Renal cortex interstitium (tissue), 15 donors: ENCODE measurements at places on chromosomes 16 and 17. TPM values are rescaled to one million over a fixed set of nuclear protein-coding genes. Genes with fewer than 3 reads are reported as not detected.

Gene ACE
- polyA plus RNA-seq: 20.3 TPM

Gene SRCIN1
- 6.9 TPM for polyA plus RNA-seq

Gene CA4
- 50.9 TPM for polyA plus RNA-seq

Gene CPHXL2
- 0.11 TPM for polyA plus RNA-seq
